Fibroblast of lung (primary cell): ENCODE measurements at places on chromosomes 6 and 20. TPM values are rescaled to one million over a fixed set of nuclear protein-coding genes. Genes with fewer than 3 reads are reported as not detected.

Gene BPI
- not detected in 2 replicates for total RNA-seq

Gene SLC35B3
- 18.2 and 19.0 TPM in 2 replicates for total RNA-seq

Gene ABRACL
- 19.7 and 29.8 TPM in 2 replicates for total RNA-seq

Gene MAP1LC3A
- 21.8 and 30.4 TPM in 2 replicates for total RNA-seq

Gene BCAS4
- 12.1 and 33.7 TPM in 2 replicates for total RNA-seq

Gene SLC22A16
- total RNA-seq: under 0.01 TPM in 1 of 2 replicates, not detected in the other

Gene CDSN
- not detected in 2 replicates for total RNA-seq

Gene SIM1
- not detected in 2 replicates for total RNA-seq

Gene ARMC2
- total RNA-seq: 1.8 and 4.0 TPM in 2 replicates

Gene RIMS4
- under 0.01 TPM in 2 replicates for total RNA-seq

Gene SEMG1
- total RNA-seq: not detected in 2 replicates

Gene C6orf58
- not detected in 2 replicates for total RNA-seq

Gene TMEM200A
- total RNA-seq: 44.2 and 51.7 TPM in 2 replicates

Gene PPP1R14C
- total RNA-seq: 0.17 and 0.26 TPM in 2 replicates

Gene KIF25
- 0.26 and 0.33 TPM in 2 replicates for total RNA-seq

Gene LPA
- not detected in 2 replicates for total RNA-seq

Gene C20orf144
- total RNA-seq: under 0.01 and 0.17 TPM in 2 replicates

Gene SOX4
- 38.1 and 41.9 TPM in 2 replicates for total RNA-seq
